ENCODE measurements at places on chromosomes 4 and X. TPM values are rescaled to one million over a fixed set of nuclear protein-coding genes. Genes with fewer than 3 reads are reported as not detected.

DNA sequence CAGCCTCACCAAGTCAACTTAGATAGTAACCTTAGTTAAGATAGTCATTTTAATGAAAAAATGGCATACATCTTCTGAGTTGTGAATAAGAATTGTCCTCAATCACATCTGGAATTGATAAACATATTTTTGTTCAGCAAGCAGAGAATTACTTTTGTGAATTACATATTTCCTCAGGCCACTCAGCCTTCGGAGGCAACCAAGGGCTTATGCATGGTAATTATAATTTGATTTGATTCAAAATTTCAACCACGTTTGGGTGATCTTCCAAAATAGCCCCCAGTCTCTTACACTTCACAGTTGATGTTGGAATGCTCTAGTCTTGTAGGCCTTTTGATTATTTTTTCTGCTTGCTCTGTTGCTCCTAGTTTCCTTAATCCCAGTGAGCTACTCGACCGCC is 63.4 kb downstream of the GALNTL6 start:
- no peaks in the 10 kb centered on the region for H3K36me3 ChIP-seq
- no peaks in the 10 kb centered on the region for H3K4me1 ChIP-seq
- H3K27me3 ChIP-seq: no peaks in the 10 kb centered on the region

GRCh38 chr4:158996669-158997074 is 106.2 kb upstream of the RAPGEF2 start:
- H3K4me1 ChIP-seq: no peaks in the 10 kb centered on the region
- DNase-seq: no peak
- H3K36me3 ChIP-seq: no peaks in the 10 kb centered on the region
- H3K4me3 ChIP-seq: no peak overlapping the region
- peaks cover under 1% of the 10 kb centered on the region for H3K27me3 ChIP-seq

DNA sequence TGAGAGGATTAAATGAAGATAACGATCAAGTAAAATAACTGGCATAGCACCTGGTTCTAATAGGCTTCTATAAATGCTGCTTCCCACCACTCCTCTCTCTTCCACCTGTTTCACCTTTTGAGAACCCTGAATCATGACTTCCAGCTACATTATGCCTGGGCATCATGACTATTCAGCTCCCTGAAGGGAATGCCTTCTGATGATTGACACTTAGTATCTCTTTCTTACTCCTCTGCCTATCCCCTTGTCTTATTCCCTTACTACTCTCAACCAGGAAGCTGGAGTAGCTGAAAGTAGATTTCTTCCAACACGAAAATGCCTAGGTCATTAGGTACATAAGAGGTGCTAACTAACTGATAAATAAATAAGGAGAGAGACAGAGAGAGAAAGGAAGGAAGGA is 24.7 kb upstream of the CXCL8 start:
- DNase-seq: no peak
- H3K4me3 ChIP-seq: no peak overlapping the region
- no peaks in the 10 kb centered on the region for H3K4me1 ChIP-seq
- no peak overlapping the region for H3K27ac ChIP-seq
- no peaks in the 10 kb centered on the region for H3K27me3 ChIP-seq
- no peaks in the 10 kb centered on the region for H3K36me3 ChIP-seq

DNA sequence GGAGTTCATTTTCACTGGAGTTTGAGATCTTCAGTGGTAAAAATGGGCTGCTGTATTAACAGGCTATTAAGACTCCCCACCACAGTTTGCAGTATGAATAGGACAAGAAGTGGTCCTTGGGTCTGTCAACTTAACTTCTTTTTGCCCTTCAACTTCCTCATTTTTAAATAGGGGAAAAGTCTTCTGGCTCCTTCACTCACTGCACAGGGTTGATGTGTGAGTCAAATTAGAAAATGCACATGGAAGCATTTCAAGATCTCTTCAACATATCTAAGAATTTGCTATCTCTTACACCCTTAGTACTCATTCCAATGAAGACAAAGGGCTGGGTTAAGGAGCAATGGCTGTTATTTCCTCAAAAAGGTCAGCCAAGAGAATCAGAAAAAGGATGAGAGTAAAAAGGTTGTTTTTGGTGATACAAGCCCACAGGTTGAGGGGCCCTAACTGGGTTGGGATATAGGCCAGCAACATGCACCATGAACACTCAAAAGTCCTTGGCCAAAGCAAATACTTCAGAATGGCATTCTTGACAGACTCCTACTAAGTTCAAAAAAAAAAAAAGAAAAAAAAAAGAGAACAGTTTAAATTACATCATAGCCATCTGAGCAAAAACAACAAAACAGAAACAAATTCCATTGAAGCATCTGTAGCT is 13.4 kb downstream of the PDE5A start:
- no peak for DNase-seq
- H3K27ac ChIP-seq: no peak overlapping the region
- H3K4me1 ChIP-seq: no peaks in the 10 kb centered on the region
- peaks cover 3% of the 10 kb centered on the region for H3K27me3 ChIP-seq

DNA sequence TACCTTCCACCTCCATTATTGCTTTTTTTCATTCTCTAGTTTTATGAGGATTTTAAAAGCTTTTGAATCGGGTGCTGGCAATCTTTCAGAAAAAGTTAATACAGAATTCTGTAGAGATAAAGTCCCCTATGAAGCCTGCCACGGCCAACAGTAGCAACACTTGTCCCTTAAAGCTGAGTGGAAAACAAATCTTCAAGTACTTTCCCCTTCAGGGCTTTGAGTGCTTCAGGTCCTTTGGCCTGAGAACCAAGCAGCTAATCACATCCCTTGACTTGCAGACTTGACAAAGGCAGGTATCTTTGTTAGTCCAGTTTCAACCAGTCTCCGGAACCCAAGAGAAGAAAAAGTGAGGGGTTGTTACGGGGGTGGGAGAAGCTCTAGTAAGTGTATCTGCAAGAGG is 144.4 kb downstream of the ATG4A start:
- H3K4me3 ChIP-seq: no peak overlapping the region
- DNase-seq: no peak

GRCh38 chrX:150332023-150332422 is 31.1 kb upstream of the MAMLD1 start:
- no peak for DNase-seq
- no peak overlapping the region for H3K4me3 ChIP-seq
- H3K27me3 ChIP-seq: no peaks in the 10 kb centered on the region
- H3K36me3 ChIP-seq: no peaks in the 10 kb centered on the region
- H3K27ac ChIP-seq: no peak overlapping the region
- H3K4me1 ChIP-seq: peaks cover 3% of the 10 kb centered on the region

DNA sequence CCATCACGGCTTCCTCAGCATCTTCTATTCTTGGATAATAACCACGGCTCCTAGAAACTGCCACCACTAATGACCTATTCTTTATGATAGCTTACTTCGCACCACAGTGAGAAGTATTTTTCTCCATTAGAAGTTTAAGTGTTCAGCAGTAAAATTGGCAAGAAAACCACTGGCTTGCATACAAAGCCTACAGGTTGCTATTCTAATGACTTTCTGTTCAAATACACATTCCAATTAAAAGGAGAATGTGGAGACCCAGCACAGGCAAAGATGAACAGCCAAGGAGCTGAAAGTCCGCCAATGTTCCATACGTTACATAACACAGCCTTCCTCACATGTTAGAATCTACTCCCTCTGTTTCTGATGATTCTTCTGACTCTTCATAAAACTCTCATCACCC is 875.0 kb upstream of the PRKX start:
- DNase-seq: no peak
- no peaks in the 10 kb centered on the region for H3K27me3 ChIP-seq
- no peaks in the 10 kb centered on the region for H3K4me1 ChIP-seq
- H3K4me3 ChIP-seq: no peak overlapping the region

Gene CHRNA9
- total RNA-seq: not detected
